ENCODE measurements at places on chromosomes 4 and X.

- DNase-seq: no peak
Measured at GRCh38 chr4:78687818-78688217, 88.3 kb upstream of the BMP2K start.

- no peak for DNase-seq
Measured at GRCh38 chr4:185591679-185592141, 56.4 kb upstream of the PDLIM3 start.

DNA sequence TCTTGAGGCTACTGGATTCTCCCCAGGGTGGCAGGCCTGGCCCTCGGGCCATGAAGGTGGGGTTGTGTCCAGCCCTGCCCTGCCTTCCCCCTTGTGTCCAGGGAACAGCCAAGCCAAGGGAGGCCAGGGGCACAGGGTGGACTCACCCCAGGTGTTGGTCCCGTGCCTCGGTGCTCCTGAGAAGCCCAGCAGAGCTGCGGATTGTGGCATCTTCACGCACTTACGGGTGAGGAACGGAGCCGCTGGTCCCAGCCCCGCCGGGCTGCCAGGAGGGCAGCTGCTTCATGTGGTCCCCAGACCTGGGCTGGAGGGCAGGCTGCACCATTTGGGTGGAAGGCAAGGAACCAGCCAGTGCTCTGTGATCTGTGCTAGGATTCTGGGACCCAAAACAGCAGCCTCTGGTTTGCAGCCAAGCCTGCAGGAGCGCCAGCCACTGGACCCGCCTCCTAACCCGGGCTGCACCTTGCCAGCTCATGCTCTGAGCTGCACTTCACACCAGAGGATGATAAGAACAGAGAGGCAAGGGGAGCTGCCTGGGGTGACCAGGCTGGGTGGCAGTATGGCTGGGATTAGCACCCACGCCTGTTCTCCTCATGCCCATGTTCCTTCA is 36.1 kb upstream of the HMX1 start:
- no peak for DNase-seq

- DNase-seq: no peak
Measured at GRCh38 chrX:107619885-107620322, 8.4 kb upstream of the PRPS1 start.

DNA sequence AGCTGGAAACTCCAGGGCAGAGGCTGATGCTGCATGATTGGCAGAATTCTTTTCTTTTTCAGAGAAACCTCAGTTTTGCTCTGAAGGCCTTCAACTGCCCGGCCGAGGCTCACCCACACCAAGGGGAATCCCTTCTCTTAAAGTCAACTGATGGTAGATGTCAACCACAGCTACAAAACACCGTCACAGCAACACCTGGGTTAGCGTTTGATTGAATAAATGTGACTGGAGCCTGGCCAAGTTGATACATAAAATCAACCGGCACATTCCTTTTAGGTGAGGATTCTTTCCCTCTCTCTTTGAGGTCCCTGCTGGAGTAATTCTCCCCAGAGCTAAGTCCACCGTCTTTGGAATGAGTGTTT is 15.2 kb upstream of the KIAA0232 start:
- no peak for DNase-seq

- DNase-seq: no peak
Measured at GRCh38 chr4:41258783-41259182, 2.1 kb downstream of the UCHL1 start.

- DNase-seq: no peak
Measured at GRCh38 chr4:48027653-48028052, 11.1 kb downstream of the NIPAL1 start.

DNA sequence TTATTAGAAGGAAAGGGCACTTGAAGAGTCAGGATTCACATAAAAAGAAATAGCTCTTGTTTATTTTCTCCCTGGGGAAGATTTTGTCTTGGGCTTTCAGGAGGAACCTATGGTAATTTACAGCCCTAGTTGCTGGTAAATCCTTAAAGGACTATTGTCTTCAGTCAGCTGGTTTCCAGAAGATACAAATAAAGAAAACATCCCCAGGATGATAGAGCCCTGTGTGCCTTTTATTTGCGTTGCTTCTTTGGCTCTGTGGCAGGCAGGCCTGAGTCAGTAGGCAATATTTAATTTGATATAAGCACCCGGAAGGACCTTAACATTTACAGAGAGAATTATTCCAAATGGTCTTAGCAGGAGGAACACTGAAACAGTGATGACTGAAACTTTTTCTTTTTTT is 131.0 kb upstream of the SLC34A2 start:
- no peak for DNase-seq

GRCh38 chrX:23742697-23743622 is at the start of gene ACOT9:
ACOT9 (minus strand) TSS chrX:23743276; CDS start chrX:23743144, 132 bp downstream.
- peak; percentile 46 for DNase-seq

DNA sequence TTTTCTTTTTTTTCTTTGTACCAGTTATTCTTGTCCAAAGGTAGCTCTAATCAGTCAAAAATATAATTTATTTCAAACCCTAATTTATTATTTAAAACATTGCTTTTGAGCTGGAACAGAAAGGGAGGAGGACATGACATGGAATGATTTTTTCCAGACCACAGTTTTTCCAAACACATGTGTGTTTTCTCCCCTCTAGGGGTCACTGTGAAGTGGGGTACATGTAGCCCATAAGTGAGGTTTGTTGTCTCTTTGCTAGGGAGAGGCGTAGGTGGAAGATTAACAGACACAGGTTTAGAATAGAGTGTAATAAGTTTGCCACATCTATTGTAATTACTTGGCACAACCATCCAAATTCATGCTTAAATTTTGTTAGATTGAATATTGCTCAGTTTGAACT is 83.0 kb downstream of the TNIP2 start:
- DNase-seq: no peak

- DNase-seq: no peak
Measured at GRCh38 chr4:173174184-173174583, 5.6 kb downstream of the GALNT7 start.

DNA sequence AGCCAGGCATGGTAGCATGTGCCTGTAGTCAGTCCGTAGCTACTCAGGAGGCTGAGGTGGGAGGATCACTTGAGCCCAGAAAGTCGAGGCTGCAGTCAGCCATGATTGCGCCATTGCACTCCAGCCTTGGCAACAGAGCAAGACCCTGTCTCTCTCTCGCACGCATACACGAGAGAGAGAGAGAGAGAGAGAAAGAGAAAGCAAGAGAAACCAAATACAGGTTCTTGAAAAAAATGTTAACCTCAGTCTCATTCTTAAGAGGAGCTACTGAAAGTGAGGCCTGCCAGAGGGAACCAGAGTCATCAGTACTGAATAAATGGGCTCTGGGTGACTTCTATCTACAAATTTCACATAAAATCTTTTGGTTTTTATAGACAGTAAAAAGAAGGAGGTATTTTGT is 42.9 kb downstream of the KIAA0232 start:
- no peak for DNase-seq

GRCh38 chr4:26464420-26465095 is 25.7 kb downstream of the CCKAR start:
- DNase-seq: no peak

DNA sequence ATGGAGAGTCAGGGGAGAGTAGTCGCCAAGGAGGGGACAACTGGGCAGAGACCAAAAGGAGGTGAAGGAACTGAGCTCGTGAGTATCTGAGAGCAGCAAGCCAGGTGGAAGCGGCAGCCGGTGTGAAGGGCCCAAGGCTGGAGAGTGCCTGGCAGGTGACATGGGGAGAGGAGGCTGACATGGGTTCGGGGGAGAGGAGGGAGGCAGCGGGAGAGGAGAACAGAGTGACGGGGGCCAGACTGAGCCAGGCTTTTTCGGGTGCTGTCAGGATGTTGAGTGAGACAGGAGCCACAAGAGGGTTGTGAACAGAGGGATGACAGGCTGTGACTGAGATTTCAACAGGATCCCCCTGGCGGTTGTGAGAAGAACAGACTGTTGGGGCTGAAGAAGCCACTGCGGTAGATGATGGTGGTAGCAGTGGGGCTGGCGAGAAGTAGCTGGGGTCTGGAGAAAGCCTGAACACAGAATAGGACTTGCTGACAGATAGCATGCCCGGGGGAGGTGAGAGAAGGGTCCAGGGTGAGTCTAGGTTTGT is 5.7 kb downstream of the ELK1 start:
- no peak for DNase-seq

DNA sequence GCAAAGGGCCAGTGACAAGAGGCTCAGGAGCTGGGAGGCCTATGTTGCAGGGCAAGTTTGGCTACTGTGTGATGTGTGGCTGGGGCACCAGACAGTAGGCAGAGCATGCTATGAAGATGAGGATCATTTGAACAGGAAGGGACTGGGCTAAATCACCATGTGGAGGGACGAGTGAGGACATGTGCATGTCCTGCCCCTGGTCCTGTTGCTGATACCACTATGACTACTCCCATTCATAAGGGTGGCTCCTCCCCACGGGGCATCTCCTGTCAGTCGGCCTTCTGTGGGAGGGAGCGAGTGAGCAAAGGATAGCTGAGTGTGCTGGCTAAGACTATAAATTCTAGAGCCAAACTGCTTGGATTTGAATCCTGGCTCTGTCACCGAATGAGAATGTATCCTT is 139.2 kb downstream of the TMEM164 start:
- no peak for DNase-seq

GRCh38 chr4:25842229-25842845 is 20.5 kb downstream of the SEL1L3 start:
- no peak for DNase-seq

- no peak for DNase-seq
Measured at GRCh38 chrX:99078301-99078700, 1331.8 kb downstream of the PCDH19 start.

DNA sequence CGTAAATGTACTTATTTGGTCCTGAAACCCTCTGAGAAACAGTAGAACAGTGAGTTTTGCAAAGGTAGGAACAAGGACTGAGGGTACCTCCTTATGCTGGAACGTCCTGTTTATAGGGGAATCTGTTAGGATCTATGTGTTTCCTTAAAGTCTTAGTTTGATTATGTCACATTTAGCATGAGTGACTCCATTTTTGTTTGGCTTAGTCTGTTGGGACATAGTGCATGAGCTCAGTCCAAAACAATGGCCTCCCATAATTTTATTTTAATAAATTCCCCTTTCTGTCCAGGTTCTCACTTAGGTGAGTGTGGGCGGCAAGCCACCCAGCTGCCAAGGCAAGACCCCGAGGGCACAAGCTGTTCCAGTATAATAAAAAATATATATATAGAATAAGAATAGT is 27.7 kb downstream of the HTT-AS start:
- DNase-seq: no peak

GRCh38 chrX:41590641-41591040 is 98.1 kb upstream of the GPR34 start:
- DNase-seq: no peak

DNA sequence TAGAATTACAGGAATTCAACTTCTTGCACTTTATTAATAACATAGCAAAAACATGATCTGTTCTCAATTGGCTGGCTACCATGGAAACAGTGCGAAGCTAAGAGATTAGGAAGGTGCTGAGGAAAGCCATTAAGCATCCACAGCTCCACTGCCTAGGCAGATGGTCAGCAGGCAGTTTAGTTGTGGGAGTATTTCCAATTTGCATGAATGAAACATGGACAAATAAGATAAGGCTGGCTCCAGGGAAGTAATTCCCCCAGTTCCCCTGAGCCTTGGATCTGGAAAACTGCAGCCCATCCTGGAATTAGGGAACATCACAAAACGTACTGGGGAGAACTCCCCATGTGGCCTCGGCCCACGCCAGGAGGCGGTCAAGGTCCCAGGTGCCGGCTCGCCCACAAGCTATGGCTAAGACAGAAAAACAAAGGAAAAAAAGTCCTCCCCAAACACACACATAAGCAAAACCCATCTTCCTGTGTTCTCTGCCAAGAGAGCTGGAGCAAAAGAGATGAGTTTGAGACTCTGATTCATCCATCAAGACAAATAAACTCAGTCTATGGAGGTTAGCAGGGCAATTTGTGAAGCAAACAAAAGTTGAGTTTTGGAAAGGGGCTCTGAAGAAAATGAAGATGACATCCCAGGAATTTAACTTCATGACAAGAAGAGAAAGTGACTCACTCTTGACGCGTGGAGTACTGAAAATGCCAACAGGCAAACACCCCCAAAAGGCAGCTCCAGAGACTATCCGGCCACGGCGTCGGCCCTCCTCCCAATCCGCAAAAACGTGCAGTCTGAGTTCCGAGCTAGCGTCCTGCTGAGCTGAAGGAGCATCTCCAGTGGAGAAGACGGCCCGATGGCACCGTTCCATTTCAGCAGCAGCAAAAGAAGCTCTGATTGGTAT is 45.1 kb downstream of the IGFBP7 start:
- DNase-seq: no peak

DNA sequence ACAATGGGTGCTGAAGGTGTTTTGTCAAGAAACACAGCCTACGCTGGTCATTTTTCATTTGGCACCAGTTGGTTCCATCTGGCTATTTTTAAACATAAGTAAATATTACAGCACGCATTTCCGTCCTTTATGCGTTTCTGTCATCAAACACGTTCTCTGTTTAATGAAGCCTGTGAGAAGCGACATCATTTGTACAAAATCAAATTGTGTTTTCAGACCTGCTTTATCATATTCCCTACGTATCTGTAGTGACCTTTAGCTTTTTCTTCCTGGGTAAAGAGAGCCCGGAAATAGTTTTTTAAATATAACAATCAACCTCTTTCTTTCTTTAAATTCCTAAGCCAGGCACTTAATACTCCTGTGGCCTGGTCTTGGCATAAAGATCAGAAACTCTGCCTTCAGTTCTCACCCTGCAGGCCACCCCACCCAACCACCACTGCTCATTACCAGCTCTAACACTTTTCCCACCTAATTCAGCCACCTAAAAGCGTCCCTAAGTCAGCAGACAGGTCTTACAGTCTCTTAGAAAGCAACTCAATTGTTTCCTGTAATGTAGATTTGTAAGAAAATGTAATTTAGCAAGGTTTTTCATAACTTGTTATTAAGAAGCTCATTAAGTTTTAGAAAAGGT is 30.4 kb downstream of the ACSL1 start:
- no peak for DNase-seq

DNA sequence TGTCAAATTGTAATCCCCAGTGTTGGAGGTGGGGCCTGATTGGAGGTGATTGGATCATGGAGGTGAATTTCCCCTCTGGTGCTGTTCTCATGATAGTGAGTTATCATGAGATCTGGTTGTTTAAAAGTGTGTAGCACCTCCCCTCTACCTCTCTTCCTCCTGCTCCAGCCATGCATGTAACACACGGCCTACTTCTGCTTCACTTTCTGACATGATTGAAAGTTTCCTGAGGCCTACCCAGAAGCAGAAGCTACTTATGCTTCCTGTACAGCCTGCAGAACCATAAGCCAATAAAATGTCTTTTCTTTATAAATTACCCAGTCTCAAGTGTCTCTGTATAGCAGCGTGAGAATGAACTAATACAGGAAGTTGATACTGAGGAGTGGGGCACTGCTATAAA is 61.7 kb upstream of the DDX60 start:
- no peak for DNase-seq

- no peak for DNase-seq
Measured at GRCh38 chr4:162229670-162230069, 65.9 kb upstream of the FSTL5 start.

- no peak for DNase-seq
Measured at GRCh38 chr4:183244506-183244905, 75.6 kb downstream of the CLDN22 start.

GRCh38 chr4:146327859-146328650 is 113.7 kb downstream of the REELD1 start:
- DNase-seq: no peak

DNA sequence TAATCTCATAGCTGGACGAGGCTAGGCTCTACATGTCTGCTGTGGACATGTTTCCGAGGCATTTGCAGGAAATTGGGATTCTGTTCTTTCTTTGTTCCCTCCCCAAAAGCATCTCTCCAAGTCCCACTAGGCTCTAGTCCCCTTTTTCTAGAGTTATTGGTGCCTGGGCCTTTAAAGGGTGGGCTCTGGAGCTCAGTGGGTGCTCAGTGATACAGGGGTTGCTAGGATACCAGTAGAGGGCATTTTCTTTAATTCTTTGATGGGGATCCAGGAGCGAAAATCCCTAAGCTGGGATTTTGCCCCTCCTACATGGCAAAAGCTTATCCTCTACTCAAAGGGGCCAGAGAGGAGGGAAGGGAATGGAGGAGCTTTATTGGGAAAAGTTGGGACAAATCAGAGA is 34.2 kb downstream of the ARHGEF9 start:
- DNase-seq: no peak
